ENCODE measurements at places on chromosomes 13 and 19.
A peak's percentile ranks its signal among the peaks of the same experiment; 100 is the strongest.

GRCh38 chr13:49395878-49396380 lies 47.9 kb downstream of the CAB39L start:
- DNase-seq: no peak

GRCh38 chr13:79745081-79745480 lies 264.1 kb downstream of the NDFIP2 start:
- DNase-seq: no peak

DNA sequence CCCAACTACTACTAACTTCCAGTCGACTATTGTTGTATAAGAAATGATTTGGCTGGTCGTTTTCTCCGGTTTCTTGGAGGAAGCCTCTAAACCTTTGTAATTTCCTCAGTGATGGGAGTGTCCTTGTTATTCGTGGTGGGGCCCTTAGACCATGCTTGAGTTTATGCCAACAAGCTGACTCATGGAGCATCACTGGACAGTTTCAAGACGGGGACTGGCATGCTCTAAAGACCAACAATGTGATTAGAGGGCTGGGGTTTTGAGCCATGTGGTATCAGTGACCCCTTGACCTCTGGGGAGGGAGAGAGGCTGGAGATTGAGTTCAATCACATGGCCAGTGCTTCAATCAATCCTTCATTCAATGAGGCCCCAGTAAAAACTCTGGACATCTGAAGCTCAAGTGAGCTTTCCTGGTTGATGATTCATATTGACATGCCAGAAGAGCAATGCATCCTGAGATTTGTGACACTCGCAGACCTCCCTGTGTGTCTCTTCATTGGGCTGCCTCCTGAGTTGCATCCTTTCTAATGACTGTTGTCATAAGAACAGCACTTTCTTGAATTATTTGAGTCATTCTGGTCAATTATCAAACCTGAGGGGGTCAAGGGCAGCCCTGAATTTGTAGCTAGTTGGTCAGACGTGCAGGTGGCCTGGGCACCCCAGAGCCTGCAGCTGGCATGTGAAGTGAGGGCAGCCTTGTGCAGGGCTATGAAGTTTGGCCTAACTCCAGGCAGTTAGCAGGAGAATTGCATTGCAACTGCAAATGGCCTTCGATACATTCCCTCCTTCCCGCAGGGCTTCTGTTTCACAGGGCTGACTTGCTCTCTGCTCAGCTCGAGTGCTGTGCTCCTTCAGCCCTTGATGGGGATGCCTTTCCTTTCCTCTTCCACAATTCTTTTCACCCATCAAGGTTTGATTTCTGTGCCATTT lies 246.5 kb downstream of the FGF9 start:
- DNase-seq: peak; percentile 42

DNA sequence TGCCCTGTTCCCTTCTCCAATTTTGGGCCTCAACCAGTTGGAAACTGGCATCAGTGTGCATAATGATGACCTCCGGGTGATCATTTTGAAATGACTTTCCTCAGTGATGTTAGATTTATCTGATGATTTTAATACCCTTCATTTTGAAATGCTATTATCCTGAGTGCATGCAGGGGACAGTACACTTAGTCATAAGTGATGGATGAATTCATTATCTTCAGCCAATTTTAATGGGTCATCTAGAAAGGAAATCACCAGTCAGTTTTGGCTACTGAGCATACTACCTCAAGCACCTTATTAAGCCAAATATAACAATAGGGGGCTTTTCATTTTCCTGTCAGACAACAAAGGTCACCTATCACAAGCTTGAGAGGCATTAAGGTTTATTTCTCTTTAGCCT lies 118.5 kb upstream of the MIR17HG start:
- DNase-seq: no peak

DNA sequence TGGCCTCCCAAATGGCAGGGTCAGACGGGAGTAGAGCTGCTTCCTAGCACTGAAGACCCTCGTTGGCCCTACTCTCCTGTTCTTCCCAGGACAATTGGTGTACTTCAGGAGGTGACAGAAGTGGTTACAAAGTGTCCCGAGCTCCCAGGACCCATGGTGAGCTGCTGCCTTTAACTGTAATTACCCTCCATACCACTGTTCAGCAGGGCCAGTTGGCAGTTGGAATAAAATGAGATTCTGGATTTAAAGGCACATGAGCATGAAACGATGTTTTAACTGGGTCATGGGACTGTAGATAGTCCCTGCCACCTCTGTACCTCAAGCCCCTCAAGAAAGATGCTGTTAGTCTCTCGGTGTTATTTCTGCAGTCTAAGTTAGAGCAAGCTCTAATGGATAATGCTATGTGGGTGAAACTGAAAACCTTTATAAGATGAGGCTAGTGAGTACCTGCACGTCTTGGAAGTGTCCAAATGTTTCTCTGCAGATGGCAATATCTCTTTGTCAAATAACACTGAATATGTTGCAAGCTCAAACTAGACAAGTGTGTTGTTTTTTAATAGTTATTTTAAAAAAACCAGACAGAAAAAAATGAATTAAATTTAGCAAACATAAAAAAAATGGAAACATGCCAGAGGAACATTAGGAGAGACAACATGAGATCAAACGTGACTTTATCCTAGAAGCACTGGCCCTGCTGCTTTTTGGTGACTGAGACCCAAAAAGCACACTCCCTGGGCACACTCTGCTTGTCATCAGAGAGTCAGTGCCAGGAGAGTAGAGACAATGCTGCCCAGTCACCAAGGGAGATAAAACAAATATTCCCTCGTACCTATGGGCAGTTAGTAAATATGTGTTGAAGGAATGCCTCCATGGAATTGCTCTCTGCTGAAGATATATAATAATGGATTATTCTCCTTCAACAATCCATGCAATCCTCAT lies 266.3 kb downstream of the LMO7 start:
- DNase-seq: no peak

- DNase-seq: peak; percentile 72
Measured at GRCh38 chr19:19145684-19146608, 7.7 kb upstream of the TMEM161A start.

- DNase-seq: no peak
Measured at GRCh38 chr13:44234566-44234965, 139.1 kb upstream of the SERP2 start.

- no peak for DNase-seq
Measured at GRCh38 chr13:105816994-105817393, 718.5 kb downstream of the EFNB2 start.

- peak; percentile 34 for DNase-seq
Measured at GRCh38 chr19:19510432-19510831, 4.9 kb downstream of the TSSK6 start.

- no peak for DNase-seq
Measured at GRCh38 chr19:39148939-39149529, 23.4 kb downstream of the PAK4 start.

DNA sequence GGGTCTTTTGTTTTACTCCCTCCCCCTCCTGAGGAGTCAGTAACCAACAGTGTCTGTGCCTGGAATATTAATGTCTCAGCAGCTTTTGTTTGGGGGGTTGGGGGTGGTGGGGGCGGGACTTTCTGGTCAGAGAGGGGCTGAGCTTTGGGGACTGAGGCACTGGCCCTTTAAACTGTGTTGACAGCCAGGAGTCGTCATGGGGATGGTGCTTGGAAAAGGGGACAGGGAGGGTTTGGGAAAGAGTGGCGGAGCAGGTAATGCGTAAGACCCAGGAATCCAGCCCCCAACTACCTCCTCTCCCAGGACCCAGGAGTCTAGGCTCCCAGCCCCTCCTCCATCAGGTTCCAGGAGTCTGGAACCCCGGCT lies 5.2 kb downstream of the CADM4 start:
- no peak for DNase-seq

GRCh38 chr13:43663474-43664090 lies 123.2 kb downstream of the ENOX1 start:
- peak; percentile 3 for DNase-seq

GRCh38 chr13:24196593-24197197 lies 36.2 kb downstream of the SPATA13 start:
- no peak for DNase-seq

GRCh38 chr19:38373907-38374331 lies 452 bp upstream of the PSMD8 start:
- DNase-seq: no peak

DNA sequence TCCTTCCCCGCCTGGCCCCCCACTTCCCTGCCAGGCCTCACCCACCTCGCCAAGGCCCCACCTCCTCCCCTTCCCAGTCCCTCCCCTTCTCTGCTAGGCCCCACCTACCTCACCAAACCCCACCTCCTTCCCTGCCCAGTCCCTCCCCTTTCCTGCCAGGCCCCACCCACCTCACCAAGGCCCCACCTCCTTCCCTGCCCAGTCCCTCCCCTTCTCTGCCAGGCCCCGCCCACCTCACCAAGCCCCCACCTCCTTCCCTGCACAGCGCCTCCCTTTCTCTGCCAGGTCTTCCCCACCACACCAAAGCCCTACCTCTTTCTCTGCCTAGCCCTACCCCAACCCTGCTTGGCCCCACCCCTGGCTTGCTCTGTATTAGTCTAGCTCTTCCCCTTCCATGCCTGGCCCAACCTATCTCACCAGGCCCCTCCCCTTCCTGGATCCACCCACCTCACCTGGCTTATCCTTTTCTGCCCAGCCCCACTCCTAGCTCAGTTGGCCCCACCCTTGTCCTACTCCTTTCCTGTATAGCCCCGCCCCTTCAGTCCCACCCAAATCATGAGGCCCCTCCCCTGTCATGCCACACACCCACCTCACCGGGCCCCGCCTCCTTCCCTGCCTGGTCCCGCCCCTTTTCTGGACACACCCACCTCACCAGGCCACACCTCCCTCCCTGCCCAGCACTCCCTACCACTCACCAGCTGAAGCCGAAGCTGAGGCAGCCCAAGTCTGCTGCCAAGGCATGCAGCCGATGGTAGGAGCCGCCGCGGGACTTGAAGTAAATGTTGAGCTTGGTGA lies 16.2 kb downstream of the CERS1 start:
- peak; percentile 52 for DNase-seq

- peak; percentile 2 for DNase-seq
Measured at GRCh38 chr13:63910511-63910910, 2494.9 kb upstream of the PCDH20 start.

DNA sequence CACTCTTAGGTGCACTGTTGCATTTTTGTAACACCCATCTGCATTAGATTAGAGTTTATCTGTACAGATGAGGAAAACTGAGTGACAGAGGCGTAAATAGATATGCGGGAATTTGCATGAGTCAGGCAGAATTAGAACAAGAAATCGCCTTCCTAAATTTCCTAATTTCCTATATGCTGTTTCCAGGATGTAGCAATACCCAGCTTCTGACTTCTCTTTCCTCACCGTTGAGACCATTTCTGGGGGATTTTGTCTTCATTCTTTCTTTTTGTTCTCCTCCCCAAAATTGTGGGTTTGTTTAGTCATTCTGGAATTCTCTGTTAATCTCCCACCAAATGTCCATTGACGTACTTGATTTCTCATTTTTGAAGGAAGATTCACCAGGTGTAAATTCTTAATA lies 10.6 kb upstream of the ZNF792 start:
- no peak for DNase-seq

DNA sequence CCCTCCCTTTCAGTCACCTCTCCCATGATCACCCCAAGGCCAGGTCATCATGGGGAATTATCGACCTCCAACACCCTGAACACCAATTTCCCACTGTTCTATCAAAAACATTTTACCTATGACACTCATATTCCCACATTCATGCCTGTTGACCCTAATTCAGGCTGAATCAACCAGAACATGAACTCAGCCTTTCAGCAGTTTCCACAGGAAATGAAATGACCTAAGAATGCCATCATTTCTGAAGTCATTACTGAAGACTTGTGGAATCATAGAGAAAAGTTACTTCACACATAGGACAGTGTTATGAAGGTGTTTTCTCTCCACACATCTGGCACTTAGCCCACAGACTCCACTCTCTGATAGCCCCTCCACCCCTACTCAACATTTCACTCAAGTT lies 29.9 kb upstream of the FAM124A start:
- DNase-seq: no peak

DNA sequence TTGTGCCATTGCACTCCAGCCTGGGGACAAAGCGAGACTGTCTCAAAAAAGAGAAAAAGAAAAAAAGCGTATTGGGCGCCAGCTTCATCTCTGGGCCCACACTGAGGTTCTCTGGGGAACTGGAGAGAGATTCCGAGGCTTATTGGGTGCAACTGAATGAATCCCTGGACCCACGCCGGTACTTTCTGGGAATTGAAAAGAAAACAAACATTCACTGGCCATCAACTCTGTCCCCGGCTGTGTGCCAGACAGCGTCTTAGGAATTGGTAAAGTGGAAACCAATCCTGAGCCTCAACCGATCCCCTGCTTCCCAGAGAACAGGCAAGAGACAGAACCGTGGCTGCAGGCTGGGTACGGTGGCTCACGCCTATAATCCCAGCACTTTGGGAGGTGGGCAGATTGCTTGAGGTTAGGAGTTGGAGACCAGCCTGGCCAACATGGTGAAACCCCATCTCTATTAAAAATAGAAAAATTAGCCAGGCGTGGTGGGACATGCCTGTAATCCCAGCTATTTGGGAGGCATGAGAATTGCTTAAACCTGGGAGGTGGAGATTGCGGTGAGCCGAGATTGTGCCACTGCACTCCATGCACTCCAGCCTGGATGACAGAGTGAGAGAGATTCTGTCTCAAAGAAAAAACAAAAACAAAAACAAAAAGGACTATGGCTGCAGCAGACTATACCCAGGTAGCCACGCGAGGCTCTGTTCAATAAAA lies 8.6 kb downstream of the ANO8 start:
- DNase-seq: peak; percentile 39

DNA sequence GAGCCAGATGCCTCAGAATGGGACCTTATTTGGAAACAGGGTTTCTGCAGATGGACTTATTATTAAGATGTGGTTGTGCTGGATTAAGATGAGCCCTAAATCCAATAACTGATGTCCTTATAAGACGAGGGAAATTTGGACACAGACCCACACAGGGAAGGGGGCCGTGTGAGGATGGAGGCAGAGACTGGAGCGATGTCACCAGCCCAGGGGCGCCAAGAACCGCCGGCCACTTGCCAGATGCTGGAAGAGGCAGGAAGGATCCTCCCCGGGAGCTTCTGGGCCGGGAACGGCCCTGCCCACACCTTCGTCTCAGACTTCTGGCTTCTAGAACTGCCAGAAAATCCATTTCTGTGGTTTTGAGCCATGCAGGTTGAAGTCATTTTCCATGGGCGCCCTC lies 26.6 kb downstream of the GNG7 start:
- DNase-seq: no peak

DNA sequence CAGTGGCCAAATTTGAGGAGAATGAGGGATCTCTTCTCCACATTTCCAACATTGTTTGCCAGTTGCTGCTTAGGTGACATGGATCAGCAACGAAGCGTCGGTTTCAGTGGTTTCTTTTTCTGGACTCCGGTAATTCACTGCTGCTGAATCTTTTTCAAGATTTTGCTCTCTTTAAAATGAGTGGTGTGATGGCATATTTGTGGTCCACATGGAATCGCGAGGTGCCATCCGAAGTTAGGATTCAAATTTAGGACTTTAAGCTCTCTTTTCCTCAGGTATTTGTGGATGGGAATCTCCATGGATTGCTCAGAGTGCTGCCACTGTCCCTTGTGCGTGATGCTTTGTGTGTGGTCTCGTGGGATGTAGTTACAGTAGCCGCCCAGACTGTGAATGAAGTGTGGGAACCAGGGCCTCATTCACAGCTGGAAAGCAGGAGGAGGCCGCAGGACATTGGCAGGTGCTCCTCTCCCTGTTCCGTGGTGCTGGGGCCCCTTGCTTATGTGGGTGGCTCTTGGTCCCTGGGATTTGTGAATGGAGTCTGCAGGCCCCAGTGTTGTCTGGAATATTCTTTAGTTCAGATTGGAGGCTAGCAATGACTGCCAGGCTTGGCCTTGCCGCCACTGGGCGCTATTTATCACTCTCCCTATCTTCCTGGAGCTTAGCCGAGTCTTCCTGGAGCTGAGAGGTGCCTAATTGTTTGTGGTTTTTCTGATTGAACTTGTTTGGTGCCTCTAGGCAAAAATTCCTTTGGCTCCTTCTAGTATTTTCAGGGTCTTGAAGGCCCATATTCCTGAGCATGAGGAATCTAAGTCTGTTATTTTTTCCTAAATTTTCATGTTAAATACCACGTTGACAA lies 1.5 kb downstream of the ILF3 start:
- peak; percentile 22 for DNase-seq
